Fibroblast of the aortic adventitia (primary cell): ENCODE measurements at places on chromosomes 3 and 15. TPM values are rescaled to one million over a fixed set of nuclear protein-coding genes. Genes with fewer than 3 reads are reported as not detected.

DNA sequence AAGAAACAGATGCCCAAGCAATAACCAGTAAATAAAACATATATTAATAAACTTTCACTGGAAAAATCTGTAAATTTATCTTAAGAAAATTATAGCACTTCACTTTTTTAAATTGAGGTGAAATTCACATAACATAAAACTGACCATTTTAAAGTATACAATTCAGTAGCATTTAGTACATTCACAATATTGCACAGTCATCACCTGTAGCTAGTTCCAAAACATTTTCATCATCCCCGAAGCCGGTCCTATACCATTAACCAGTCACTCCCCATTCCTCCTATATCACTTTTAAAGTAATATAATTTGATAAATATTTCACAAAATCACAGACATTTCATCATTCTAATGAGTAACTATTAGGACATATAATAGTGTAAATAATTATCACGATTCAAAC, 8.0 kb upstream of the LRRIQ4 start:
- DNase-seq = no peak

GRCh38 chr3:31522152-31522551, 10.6 kb upstream of the STT3B start:
- DNase-seq = no peak

DNA sequence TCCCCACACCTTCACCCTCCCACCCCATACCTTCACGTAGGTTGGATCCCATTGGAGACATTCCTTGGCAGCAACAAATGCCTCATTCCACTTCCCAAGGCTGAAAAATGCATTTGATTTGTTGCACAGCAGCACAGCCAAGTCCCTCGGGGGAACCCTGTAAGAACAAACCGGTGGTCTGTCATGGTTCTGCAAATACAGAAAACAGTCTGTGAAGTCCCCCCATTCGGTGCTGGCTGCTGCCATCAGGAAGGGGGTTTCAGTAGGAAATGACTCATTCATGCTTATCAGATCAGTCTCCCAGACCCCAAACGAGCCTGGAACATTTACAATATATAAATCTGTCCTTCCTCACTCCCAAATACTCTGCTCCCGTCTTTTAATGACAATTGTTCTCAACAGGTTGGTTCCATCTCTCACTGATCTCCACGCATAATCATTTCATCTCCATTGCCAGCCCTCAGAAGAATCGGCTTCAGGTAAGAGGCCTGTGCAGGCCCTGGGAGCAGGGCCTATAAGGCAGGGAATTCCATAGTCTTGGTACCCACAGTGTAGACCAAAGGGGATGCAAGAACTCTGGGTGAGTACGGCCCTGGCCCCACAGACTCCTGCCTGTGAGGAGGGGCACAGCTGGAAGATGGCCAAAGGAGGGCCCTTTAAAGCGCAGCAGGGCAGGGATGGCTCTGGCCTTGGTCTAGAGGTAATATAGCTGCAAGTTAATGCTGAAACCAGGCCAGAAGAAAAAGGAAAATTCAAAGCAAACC, 41.6 kb downstream of the TRANK1 start:
- DNase-seq = no peak

GRCh38 chr3:47414666-47415587, 34.1 kb downstream of the PTPN23 start:
- no peak for DNase-seq

DNA sequence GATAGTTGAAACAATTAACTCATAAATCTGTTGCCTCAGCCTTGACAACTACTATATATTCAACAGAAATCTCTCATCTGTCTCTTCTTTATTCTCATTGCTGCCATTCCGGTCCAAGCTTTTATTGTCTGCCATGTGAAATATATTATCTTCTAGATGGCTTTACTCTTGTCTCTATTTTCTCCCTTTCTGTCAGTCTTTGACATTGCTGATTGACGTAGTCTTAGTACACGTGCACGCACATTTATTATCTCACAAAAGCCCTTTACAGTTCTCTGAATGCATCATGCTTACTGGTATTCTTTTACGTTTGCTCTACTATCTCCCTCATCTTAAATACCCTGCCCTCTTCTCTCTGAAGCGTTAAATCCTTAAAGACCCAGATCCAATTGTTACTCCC, 5.6 kb downstream of the PDIA3 start:
- no peak for DNase-seq

Gene EPHA3
- total RNA-seq = 0.98 and 6.1 TPM in 2 replicates

Gene EFHB
- total RNA-seq = 0.27 and 1.1 TPM in 2 replicates

Gene GALNT15
- 10.9 and 22.0 TPM in 2 replicates for total RNA-seq

Gene CASR
- not detected in 2 replicates for total RNA-seq
